Activated CD4-positive, alpha-beta T cell treated with anti-CD3 and anti-CD28 coated beads for 48 hours (primary cell): ENCODE measurements at places on chromosomes 12 and 14.

GRCh38 chr12:121227294-121227693, 17.4 kb downstream of the P2RX4 start:
- no peak for DNase-seq

DNA sequence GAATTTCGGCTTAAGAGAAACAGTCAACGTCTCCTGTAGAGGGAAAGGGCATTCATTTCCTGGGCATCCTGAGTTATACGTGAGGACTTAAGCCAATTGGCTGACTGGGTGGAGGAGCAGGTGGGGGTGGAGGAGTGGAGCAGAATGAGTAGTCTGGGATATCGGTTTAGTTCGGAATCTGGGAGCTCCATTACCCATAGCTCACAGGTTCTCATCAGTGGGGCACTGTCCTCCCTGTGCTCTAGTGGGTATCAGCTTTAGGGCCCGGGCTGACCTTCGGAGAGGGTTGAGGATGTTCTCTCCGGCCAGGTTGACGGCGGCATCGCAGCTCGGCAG, 704 bp downstream of the SDR39U1 start:
- no peak for DNase-seq

DNA sequence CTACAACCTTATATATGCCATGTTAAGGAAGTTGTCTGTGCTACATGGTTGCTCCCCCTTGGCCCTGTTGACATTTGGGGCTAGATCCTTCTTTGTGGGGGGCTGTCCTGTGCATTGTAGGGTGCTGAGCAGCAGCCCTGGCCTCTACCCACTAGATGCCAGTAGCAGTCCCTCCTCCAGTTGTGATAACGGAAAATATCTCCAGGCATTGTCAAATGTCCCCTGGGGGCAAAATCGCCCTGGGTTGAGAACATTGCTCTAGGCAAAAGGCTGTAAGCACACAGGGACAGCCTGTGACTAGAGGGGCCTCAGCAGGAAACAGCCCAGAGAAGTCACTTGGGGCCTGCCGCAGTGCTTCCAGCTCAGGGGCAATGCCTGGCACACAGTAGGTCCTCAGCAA, 1100.3 kb downstream of the BCL11B start:
- no peak for DNase-seq

DNA sequence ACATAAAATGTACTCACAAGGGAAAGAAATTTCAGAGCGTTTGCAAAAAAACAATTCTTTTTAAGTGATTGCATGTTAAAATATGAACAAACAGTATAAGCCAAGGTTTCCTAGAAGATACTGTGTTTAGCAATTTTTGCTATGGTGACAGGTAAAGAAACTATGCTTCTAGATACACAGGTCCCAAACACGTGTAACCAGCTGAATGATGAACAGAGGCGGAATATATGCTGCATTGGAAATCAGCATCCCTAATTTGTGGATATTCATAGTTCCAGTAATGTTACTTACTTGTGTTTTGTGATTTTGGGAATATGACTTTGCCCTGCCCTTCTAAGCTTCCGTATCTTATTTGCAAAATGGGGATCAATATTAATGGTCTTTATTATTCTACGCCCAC, 326.3 kb upstream of the DIO2 start:
- DNase-seq: no peak

- DNase-seq: no peak
Measured at GRCh38 chr12:43653289-43653915, 101.4 kb upstream of the ADAMTS20 start.

DNA sequence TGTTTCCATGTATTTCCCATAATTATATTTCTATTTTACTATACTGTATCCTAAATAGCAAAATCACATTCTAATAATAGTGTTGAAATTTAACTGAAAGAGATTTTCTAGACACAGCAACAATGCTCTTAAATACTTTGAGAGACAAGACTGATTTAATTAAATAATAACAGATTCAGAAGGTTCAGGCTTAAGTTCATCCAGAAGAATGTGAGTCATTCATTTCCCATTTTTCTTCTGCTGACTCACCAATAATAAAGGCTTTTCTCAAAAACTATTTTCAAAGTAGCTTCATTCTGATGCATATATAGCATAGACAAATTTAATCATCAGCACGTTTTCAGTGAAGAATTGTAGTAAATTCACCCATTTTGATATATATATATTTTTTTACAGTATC, 481.4 kb downstream of the MDGA2 start:
- no peak for DNase-seq

- no peak for DNase-seq
Measured at GRCh38 chr14:61516964-61517653, 178.2 kb upstream of the HIF1A start.

DNA sequence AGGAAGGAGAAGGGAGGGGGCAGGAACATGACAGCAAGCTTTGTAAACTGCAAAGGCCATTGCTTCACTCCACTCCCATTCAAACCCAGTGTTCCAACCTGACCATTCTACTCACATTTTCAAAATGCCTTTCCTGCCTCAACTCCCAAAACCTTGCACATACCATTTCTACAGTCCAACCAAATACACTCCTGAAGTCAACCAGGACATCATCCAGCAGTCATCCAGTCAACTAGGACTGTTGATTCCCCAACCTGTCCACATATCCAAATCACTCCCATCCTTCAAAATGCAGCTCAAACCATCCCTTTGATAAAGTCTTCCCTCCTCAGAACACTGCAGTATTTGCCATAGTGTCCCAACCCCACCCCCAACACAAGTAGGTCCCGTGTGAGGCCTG, 2.9 kb downstream of the SMUG1 start:
- no peak for DNase-seq

DNA sequence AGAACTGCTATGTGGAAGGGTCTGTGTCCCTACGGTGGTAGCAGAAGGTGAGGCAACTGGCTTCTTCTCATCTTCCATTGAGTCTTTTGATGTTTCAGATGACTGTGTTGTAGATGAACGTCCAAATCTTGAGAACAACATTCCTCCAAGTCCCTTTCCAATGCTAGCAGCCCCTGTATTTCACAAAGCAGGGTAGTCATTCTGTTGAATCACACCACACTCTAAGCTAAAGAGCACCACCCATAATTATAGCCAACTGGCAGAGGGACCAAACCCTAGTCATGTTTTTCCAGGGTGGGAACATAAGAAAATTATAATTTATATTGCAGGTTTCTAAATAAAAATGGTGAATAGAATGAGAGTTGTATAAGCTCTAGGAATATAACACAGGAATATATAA, 98.7 kb downstream of the DDHD1 start:
- DNase-seq: no peak

- no peak for DNase-seq
Measured at GRCh38 chr12:85809500-85809899, 26.7 kb downstream of the RASSF9 start.

GRCh38 chr12:117241697-117242096, 51.4 kb upstream of the FBXO21 start:
- DNase-seq: no peak

GRCh38 chr12:77130193-77130592, 64.8 kb upstream of the E2F7 start:
- no peak for DNase-seq

GRCh38 chr14:64948612-64949210, 6.2 kb upstream of the GPX2 start:
- DNase-seq: no peak

DNA sequence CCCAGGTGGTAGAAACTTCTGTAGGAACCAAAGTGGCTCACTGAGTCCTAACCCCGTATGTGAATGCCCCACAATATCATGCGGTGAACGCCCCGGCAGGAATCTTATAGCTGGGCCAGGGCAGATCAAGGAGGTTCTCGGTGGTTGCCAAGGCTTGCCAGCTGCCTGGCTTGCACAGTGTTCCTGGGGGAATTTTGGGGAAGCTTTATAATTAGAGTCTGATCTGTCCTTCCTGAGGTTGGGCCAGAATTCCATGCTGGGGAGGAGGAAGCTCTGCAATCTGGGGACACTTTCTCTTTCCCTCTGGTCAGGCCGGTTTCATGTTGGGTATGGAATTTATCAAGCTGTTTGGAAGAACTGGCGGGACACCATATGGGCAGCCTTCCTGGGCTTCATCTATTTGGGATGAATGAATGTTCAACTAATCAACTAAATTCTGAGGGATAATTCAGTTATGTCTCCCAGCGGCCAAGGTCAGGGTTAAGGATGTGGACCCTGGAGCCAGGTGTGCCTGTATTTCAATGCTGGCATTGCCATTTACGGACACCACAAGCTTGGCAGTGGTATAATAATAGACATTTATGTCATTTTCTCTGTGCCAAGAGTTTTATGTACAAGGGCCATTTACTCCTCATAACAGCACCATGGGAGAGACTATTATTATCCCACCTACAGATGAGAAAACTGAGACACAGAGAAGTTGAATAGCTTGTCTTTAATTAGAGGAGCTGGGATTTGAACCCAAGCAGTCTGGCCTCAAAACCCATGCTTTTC, 54.3 kb downstream of the SVOP start:
- no peak for DNase-seq

GRCh38 chr12:119069147-119069642, 87.9 kb downstream of the SRRM4 start:
- no peak for DNase-seq

DNA sequence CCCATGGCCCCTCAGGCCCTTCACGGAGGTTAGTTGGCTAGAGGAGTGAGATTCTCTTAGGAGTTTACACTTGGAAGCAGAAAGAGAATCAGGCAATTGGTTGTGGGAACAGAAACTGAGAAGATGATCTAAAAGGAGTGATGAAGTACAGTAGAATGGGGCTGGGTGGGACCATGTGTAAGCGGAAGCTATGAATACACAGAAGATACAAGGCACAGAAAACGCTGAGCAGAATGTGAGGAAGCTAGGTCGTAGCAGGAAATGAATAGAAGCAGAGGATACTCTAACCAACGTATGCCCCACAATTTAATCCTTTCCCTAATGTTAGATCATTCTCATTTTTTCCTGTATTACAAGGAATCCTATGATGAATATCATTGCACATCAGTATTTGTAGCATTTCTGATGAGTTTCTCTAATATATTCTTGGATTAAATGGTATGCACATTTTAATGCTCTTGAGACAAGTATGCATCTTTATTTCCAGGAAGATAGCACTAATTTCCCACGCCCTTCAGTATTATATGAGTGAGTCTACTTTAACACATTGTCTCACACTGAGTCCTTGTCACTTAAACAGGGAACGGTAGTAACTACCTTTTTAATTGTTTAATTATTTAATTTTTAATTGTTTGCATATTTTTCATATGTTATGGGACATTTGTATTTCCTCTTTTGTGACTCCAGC, 273.2 kb downstream of the APAF1 start:
- DNase-seq: no peak

GRCh38 chr12:79370021-79370420, 320.7 kb downstream of the PAWR start:
- DNase-seq: no peak

DNA sequence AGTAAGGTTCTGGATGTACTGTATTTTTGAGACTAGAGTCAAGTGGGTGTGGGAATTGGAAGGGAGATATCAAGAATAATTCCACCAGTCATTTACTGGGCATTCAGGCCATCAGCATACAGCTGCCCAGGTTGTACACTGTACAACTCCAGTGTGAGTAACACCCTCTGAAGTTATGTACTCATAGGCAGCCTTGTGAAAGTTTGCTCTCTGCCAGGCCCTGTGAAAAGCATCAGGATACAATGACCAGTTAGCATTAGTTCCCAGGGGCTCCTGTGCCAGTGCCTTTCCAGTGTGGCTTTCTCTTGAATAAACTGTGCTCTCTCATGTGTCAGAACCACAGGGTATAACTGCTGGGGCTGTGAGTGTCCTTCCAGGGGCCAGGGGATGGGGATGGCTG, 89.7 kb downstream of the LGMN start:
- DNase-seq: no peak

DNA sequence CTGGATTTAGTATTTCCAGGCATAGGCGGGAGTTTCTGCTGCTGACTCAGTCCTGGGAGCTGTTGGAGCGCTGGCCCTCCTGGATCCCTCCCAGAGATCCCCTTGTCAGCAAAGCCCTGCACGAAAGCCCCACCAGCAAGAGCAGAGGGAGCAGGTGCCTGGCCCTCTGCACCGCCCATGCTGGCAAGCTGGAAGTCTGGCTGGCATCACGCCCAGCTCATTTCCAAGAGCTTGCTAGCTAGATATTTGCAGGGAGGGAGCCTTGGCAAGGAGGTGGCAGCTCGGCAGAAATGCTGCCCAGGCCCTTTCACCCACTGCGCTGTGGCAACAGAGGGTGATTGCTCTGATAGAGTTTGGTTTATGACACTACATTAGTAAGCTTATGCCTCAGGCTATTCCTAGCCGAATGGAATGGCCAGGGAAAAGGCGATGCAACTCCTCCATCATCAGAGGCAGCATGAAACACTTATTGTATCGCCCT, 193.9 kb downstream of the EMP1 start:
- no peak for DNase-seq

GRCh38 chr12:82474181-82474797, 116.0 kb downstream of the METTL25 start:
- DNase-seq: no peak

DNA sequence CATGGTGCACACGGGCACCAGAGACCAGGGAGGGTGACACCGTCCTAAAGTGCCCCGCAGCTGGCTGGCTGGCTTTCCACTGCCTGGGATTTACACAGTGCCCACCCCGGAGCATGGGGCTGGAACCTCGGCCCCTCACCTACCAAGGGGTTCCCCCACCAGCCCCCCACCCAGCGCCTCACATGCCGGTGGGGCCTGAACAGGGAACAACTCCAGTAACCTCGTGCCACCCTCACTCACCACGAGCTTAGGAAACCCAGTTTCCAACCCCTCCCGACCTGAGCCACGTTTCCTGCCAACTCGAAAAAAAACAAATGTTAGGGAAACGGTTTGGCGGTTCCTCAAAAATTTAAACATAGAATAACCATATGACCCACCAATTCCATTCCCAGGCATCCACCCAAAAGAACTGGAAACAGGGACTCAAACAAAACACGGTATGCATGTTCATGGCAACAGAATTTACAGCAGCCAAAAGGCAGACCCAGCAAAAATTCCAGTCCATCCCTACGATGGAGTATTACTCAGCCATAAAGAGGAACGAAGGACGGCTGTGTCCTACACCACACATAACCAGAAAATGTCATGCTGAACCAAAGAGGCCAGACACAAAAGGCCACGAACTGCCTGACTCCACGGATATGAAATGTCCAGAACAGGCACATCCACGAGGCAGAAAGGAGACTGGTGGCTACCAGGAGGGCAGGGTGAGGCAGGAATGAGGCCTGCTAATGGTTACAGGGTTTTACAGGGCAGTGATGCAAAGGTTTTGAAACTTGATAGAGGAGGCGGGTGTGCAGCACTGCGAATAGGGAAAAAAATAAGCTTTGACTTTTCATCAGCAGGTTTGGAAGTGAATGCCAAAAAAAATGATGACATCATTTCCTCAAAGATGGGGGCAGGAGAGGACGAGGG, 68.9 kb downstream of the NCOR2 start:
- no peak for DNase-seq

- no peak for DNase-seq
Measured at GRCh38 chr12:89166121-89166520, 186.2 kb downstream of the DUSP6 start.

DNA sequence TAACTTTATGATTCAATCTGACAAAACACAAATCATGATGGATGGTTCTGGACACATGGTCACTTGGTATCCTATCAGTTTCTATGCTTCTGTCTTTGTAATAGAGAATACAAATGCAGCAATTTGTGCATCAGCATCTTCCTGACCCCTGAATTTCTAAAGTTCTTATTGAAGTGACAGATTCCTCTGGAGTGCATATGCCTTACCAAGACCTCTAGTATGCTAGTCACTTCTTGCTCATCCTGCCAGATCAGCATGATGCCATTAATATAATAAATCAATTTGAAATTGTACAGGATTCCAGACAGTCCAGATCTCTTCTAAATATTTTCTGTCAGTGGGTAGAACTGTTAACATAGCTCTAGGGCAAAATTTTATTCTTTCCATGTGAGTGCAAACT, 40.6 kb upstream of the GLIPR1 start:
- no peak for DNase-seq

GRCh38 chr12:10891937-10892336, 7.9 kb upstream of the PRH1 start:
- no peak for DNase-seq
